GM10248 (cell line): ENCODE measurements at places on chromosomes 2 and 18.

- DNase-seq: no peak
These were observed 19.3 kb downstream of the TMEM247 start for GRCh38 chr2:46498681-46499080.

DNA sequence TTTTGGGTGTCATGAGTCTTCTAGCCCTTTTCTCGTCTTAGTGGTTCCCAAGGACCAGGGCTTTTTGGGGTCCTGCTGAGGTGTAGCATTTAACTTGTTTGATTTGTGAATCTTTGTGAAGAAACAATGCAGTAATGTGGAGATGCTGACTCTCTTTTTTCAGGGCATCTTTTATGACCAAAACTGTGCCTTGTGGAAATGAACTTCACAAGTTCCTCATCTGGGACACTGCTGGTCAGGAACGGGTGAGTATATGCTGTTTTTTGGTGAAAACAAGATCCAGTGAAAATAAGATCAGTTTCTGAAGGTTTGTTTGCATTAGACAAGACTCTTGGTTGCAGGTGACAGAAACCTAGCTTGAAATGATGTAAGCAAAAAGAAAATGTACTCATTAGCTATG is 83.9 kb downstream of the RAB31 start:
- DNase-seq: no peak

- DNase-seq: no peak
These were observed 28.2 kb downstream of the TMEM182 start for GRCh38 chr2:102790091-102790455.

- DNase-seq: no peak
These were observed 234.1 kb downstream of the CCDC102B start for GRCh38 chr18:69032009-69032408.

- DNase-seq: no peak
These were observed 84.7 kb upstream of the EML6 start for GRCh38 chr2:54638774-54639187.

- no peak for DNase-seq
These were observed 158.7 kb downstream of the CLIP4 start for GRCh38 chr2:29273685-29274611.

- DNase-seq: no peak
These were observed 9.1 kb downstream of the LOXL3 start for GRCh38 chr2:74544634-74545033.

- DNase-seq: no peak
These were observed 230.4 kb downstream of the MREG start for GRCh38 chr2:215782965-215783364.

DNA sequence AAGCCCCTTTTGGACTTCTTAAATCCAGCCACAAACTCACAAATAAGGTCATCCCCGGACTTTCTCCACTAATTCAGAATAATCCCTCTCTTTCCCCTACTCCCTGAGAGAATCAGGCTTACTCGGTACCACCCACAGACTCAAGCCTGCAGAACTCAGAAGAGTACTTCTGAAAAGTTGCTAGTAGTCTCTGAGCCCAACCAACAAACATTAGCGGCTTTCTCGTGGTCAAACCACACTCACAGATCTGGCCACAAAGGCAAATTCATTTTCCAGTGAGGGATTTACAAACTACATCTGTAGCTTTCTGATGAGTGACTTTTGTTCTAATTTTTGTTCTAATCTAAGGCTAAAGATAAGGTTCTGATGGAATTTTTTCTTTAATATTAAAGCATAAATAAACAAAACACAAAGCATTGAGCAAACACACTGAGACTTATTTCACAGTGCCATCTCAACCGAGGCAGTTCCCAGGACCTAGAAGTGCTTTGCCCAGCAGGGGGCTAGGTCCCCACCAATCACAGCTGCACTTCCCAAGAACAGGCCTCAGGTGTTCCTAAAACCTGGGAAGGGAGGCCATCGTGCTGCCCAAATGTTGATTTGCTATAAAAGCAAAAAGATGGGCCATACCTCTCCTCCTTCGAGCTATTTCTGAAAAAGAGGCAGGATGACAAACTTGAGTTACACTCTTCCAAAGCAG is 110.7 kb downstream of the COLEC12 start:
- DNase-seq: no peak

GRCh38 chr2:20424300-20425290 is 22.3 kb upstream of the RHOB start:
- peak; percentile 64 for DNase-seq

- no peak for DNase-seq
These were observed 191.4 kb downstream of the TMEM163 start for GRCh38 chr2:134527381-134527780.

- DNase-seq: no peak
These were observed 191.8 kb downstream of the FTCDNL1 start for GRCh38 chr2:199659207-199659606.

DNA sequence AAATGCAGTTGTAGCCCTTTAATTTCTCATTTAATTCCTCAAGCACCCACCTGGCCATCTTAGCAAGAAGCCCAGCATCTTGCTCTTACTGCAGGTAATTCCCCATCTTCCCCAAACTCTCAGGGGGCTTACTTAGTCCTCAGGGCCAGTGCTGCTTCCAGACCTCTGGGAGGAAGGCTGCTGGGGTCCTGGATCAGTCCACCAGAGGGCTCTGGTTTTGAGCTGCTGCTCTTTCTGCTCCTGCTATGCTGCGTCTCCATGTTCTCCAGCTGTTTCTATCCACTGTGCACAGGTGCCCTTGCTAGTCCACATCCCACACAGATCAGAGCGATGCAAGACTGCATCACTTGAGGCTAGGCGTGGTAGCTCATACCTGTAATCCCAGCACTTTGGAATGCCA is 34.5 kb upstream of the TMEM87B start:
- DNase-seq: no peak

DNA sequence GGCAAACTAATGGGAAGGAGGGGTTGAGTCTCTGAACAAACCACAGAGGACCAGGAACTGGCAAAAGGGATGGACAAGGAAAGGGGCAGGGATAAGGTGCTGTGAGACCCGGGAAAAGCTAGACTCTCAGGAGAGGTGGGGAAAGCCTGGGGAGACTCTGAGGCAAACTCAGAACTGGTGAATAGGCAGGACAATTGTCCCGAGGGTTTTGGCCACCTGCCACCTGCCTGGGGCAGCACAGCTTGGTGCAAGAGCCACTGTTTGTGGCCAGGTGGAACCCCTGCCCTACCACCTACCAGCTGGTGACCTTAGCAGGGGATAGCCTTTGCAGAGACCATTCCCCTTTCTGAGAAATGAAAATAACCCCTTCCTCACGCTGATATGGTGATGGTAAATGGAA is 129.4 kb upstream of the ASB18 start:
- DNase-seq: no peak

GRCh38 chr2:178277741-178278197 is 83.5 kb downstream of the OSBPL6 start:
- no peak for DNase-seq

DNA sequence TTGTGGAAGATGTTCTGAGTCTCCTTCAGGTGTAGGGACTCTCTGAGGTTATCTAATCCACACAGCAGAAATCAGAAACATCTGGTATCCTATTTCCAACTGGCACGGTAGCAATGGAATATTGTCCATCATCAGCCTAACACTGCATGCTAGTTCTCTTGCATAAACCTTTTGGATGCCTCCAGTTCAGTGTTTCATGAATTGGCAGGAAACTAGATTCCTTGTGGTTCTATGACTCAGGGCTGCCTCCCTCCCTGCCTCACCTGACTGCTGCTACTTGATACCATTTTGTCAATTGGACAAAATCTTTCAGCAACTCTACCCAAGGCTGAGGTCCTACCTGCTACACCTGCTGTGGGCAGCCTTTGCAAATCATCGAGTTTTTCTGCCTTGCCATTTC is 130.9 kb downstream of the TPGS2 start:
- DNase-seq: no peak

GRCh38 chr18:14086458-14087231 is 45.6 kb downstream of the ZNF519 start:
- DNase-seq: peak; percentile 45

- DNase-seq: no peak
These were observed 243.1 kb upstream of the SMAD7 start for GRCh38 chr18:49193897-49194296.

DNA sequence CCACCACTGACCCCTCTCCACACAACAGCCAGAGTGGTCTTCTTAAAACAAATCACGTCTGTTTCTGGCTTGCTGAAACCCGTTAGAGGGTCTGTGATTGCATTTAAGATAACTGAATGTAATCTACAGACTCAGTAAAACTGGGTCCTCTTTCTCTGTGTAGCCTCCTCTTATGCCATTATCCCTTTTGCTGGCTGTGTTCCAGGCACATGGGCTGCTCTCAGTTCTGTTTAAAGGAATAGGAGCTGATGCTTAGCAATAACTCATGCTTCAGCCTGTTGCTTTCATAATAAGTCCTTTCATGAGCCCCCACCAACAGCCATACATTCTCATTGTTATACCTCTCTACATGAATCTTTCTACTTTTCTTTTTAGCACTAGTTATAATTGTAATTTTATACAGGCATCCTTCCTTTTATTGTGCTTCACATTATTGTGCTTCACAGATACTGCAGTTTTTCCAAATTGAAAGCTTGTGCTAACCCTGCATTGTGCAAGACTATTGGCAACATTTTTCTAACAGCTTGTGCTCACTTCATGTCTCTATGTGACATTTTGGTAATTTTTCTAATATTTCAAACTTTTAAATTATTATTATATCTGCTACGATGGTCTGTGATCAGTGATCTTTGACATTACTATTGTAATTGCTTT is 782.6 kb downstream of the MBD2 start:
- DNase-seq: no peak

DNA sequence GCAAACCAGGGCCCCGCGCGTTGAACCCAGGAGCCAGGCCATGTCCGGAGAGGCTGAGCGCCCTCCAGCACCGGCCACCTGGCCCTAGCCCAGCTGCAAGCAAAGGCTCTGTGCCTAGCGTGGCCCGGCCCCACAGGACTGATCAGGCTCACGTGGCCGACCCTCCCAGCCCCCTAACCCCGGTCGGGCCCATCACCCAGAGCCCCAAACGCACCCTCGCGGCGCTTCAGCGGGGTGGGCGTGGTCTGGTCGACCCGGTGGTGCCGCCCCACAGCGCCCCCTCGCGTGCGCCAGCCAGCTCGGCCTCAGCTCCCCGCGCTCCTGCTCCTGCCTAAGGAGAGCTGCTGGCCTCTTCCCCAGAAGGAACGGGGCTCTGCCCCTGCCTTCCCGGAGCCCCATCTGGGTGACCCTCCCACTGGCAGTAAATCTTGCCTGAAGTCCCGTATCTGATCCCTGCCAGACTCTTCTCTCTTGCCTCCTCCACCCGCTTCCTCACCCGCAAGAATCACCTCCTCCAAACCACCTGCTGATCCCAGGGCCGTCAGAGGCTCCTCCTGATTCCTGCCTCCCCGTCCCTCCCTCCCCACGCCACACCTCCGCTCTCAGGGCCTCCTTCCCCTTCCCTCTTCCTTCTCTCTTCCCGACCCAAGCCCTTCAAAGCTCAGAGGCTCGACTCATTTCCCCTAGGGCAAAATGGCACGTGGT is 12.3 kb upstream of the TEX51 start:
- DNase-seq: peak; percentile 85

DNA sequence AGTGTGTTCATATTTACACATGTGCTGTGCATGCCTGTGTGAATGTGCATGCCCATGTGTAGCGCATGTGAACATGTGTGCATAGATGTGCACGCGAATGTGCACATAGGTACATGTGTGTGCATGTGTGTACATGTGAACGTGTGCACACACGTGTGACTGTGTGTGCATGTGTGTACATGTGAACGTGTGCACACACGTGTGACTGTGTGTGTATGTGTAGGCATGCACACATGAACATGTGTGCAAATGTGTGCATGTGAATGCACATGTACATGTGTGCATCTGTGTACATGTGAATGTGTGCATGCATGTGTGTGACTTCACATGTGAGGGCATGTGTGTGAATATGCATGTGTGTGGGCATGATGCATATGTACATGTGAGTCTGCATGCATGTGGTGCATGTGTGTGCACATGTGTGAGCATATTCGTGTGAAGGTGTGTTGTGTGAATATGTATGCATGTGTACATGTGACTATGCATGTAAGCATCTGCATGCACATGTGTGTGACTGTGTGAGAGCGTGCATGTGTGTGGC is 122.4 kb downstream of the PTGR3 start:
- DNase-seq: no peak

- peak; percentile 88 for DNase-seq
These were observed at the start of gene BIN1 for GRCh38 chr2:127106991-127107621. Gene BIN1 (minus strand): TSS chr2:127107154. CDS start chr2:127106943, 211 bp downstream.

DNA sequence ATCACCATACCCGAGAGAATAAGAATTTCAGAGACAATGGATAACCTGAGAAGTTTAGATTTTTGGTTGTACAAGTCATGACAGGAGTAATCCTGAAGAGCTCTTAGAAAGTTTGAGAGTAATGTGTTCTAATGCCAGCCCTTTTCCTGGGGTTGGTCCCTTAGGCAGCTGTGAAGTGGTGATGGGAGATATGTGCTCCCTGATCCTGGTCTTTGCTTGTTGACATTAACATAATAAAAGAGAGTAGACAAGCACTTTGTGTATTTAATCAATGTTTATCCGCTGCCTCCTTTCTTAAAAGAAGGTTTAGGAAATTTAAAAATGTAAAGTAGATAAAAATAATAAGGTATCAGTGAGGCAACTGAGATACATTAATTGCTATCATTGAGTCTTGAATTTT is 13.8 kb upstream of the DSC3 start:
- DNase-seq: no peak

GRCh38 chr2:27849558-27850205 is 40.5 kb downstream of the RBKS start:
- no peak for DNase-seq

DNA sequence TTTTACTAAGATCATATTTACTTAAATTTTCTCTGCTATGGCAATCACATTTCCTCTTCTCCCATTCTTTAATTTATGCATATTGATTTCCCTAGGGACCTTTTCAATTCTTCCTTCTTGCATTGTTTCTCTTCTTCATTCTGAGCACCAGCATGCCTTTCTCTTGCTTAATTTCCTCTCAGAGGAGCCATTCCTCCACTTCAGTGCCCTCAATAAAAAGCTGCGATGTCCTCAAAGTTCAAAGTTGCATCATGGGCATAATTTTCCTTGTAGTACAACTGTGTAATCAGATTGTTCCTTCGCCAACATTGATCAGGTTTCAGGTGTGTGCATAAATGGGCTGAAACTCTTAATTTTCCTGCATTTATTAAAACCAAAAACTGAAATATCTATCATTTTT is 21.8 kb upstream of the CD226 start:
- DNase-seq: no peak

DNA sequence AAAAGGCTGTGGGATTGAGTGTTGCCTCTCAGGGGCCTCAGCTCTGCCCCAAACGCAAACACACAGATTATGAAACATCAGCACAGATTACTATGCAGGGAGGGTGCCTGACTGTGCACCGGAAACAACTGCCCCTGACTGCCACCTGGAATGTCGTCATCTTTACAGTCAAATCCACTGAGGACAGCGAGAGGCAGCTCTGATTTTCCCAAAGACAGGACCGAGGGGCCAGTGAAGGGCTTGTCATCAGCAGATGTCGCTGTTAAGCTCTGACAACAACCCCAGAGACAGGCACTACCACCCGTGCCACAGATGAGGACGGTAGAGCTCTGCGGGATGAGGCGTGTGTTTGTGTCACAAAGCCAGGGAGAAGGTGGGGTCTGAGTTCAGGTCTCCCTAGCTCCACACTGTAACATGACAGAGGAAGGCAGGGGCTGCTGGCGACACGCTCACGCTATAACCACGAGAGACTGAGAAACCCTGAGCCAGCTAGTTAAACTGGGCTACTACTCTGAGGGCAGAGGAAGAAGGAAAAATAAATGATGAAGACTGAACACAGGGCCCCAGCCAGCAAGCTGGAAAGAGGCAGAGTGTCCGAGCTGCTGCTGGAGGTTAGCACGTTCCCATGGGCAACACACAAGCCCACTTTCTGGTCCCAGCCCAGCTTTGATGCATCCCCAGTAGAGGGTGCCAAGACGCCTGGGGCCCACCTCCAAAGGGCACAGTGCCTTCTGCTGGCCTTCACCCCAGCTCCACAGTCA is 47.0 kb downstream of the PARD6G start:
- DNase-seq: peak; percentile 11
